Psoas muscle (tissue), 8 donors: ENCODE measurements at places on chromosomes 6 and 20. TPM values are rescaled to one million over a fixed set of nuclear protein-coding genes. Genes with fewer than 3 reads are reported as not detected.

CGA gene
- 0.52 TPM for total RNA-seq

TDRD6 gene
- total RNA-seq: 0.26 TPM

DNA sequence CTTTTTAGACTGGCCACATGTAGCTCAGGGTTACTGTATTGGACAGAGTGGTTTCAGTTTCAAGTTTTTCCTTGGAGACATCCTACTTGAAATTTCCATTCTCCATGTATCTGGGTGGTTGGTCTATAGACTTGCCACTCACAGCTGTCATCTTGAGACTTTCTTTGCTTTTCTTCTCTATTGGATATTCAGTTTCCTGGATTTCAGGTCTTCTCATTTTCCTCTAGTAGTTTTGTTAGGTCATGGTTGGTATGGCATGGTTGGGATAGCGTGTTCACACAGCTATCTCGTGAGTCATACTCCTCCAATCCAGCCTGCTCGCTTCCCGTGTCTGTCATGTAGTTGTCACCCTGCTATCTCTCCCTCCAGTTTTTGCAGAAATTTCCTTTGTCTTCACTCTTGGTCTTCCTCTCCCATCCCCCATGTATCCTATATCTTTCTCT, 48.3 kb downstream of the PTPN1 start:
- no peak for DNase-seq
- H3K36me3 ChIP-seq: no peaks in the 10 kb centered on the region
- no peak overlapping the region for H3K4me3 ChIP-seq
- peaks cover 35% of the 10 kb centered on the region for H3K4me1 ChIP-seq

DNA sequence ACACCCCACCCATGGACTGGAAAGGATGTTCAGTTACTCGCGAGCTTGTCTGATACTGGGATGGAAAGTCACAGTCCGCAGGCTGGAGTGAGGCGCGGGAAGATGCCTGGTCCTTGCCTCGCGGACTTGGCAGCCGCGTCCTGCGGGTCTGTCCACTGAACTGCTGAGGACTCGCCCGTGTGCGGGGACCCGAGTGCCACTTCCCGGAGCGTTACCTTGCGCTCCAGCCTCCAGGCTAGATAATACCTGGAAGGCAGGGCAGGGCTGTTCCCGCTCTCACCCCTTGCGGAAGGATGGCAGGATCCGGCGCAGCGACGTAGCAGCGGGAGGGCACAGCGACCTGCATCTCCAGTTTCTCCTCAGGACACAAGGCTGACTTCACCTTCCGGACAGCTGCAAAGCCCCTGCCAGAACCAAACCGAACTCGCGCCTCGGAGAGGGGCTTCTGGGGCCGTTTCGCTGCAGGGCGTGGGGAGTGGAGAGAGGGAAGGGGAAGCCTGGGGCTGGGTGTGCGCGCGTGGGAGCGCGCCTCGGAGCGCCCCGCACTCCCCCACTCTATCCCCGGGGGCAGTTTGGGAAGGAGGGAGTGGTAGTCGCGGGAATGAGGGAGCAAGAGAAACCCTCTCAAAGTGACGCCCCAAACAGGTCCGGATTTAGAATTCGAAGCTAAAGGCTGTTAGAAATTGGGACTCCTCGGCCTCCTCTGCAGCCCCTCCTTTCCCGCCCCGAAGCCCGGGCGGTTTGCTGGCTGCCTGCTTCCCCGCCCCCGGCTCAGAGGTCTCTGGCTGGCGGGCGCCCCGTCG, at the start of gene KCNQ5:
Gene KCNQ5 (plus strand): TSS at position 774 of the 803 bp plus-strand sequence.
- H3K27me3 ChIP-seq: no peaks in the 10 kb centered on the region
- H3K4me3 ChIP-seq: peak within 1 kb of the TSS; percentile 86
- DNase-seq: peak; percentile 70
